ENCODE measurements at places on chromosomes 2 and 18.

GRCh38 chr2:128580988-128581848 is 262.6 kb upstream of the HS6ST1 start:
- DNase-seq: no peak

DNA sequence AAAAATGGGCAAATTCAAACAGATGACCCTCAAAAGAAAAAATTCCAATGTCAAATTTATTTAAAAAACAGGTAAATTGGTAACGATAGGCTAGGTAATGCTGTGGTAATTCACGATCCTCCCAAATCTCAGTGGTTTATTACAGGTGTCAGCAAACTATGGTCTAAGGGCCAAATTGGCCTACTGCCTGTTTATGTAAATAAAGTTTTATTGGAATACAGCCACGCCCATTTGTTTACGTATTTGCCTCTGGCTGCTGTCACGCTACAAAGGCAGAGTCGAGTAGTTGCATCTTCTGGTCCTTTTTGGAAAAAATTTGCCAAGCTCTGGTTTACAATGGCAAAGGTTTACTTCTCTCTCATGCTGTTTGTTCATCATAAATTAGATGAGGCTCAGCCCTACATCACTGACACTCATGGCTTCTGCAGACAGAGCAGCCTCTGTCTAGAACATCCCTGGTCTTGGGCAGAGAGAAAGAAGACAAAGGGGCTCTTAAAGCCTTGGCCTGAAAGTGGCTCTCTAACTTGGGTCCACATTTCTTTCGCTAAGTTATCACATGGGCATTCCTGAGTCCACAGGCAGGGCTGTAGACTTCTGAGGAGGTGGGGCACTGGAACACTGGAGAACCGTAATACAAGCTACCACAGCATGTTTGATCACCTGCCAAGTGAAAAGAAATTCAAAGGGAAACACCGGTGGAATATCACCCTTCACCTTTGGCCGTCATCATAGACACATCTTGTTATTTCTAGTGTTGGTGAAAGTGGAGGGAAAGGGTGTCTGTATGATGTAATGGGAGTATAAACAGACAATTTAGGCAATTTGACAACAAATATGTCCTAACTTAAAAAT is 34.8 kb downstream of the SP110 start:
- DNase-seq: no peak

DNA sequence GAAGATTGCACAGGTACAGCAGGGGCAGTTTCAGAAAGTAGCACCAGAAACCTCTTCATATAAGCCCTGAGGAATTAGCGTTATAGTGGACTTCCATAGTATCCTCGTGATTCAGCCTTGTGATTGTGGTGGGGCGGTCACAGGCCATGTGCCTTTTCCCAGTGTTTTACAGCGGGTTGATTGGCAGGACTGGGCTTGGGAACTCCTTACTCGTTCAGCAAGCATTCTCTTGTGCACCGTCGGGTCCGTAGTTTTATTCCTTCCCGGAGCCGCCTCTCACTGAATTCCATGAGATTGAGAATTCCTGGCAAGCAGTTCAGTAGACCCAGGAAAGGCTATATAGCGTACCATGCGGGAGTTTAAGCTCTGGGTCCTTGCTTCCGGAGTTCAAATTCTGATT is 5.2 kb downstream of the COPS8 start:
- no peak for DNase-seq

- no peak for DNase-seq
Observed at GRCh38 chr2:237202288-237203030, 116.8 kb downstream of the COPS8 start.

GRCh38 chr2:239588451-239589269 is 187.8 kb upstream of the HDAC4 start:
- DNase-seq: no peak

- no peak for DNase-seq
Observed at GRCh38 chr2:120330946-120331822, 14.8 kb upstream of the INHBB start.

- DNase-seq: no peak
Observed at GRCh38 chr2:238998801-238999200, 150.9 kb downstream of the TWIST2 start.

- DNase-seq: no peak
Observed at GRCh38 chr2:223873672-223874071, 36.3 kb upstream of the AP1S3 start.

DNA sequence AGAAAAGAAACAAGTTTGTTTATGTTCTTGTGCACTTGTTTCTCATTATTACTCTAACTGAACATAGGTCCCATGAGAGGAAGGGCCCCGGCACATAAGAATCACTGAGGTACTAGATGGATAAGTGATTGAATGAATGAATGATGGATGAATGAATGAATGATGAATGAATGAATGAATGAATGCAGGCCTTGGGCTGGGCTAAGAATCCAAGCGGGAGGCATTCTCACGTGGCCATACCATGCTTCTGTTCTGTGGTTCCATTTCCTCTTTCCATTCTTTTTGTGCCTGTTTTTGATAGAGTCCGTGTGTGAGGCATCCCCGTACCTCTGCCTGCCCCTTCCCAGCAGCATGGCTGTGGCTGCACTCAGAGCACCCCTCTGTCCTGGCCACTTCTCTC is 94.8 kb downstream of the SH3BP4 start:
- DNase-seq: no peak

GRCh38 chr2:227222292-227222691 is 57.9 kb downstream of the COL4A3 start:
- no peak for DNase-seq

DNA sequence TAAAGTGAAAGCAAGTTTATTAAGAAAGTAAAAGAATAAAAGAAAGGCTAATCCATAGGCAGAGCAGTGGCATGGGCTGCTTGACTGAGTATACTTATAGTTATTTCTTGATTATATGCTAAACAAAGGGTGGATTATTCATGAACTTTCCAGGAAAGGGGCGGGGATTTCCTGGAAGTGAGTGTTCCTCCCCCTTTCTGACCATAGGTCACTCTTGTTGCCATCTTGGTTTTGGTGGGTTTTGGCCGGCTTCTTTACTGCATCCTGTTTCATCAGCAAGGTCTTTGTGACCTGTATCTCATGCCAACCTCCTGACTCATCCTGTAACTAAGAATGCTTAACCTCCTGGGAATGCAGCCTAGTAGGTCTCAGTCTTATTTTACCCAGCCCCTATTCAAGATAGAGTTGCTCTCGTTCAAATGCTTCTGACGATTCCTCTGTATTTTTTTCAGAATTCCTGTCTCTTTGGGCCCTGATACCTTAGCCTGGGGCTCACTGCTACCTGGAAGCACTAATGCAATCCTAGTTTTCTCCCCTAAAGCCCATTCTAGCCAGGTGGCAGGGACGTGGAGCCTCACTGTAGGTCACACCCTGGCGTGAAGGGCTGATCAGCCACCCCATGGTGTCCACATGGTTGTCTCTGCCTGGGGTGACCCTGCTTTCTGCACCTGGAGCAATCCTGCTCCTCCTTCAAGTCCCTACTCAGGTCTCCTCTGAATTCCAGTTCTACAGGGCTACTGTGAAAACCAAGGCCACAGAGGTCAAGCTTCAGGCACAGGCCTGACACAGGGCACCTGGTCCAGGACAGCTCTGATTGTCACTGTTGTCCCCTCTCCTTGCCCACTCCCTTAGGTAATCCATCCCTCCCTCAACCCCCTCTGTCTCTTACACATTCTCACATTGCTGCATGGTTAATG is 6.0 kb upstream of the SLC35F6 start:
- no peak for DNase-seq

- DNase-seq: no peak
Observed at GRCh38 chr2:105557021-105557920, 158.4 kb upstream of the FHL2 start.

DNA sequence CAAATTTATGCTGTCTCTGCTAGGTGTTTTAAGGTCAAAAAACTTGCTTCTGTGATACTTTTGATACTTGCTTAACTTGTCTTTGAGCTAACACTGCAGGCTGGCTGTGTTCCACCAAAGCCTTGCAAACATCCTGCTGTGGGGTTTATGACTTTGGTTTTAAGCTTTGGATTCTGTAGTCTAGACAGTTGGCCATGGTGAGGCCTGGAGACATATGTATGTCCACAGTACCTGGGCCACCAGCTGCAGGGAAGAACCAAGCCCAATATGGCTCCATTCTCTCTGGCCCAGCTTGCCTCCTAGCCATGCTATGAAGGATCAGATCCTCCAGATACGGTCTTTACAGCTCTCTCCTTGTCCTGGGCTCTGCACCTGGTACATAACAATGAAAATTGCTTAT is 113.9 kb downstream of the INO80D start:
- DNase-seq: no peak

GRCh38 chr2:30807249-30807648 is at the start of gene CAPN13:
Gene CAPN13 (minus strand): TSS chr2:30807446. CDS start chr2:30787325, 20,121 bp downstream.
- DNase-seq: no peak

- DNase-seq: no peak
Observed at GRCh38 chr2:217684431-217685254, 318.2 kb downstream of the TNS1 start.

- DNase-seq: no peak
Observed at GRCh38 chr2:26884486-26884885, 36.6 kb downstream of the DPYSL5 start.

DNA sequence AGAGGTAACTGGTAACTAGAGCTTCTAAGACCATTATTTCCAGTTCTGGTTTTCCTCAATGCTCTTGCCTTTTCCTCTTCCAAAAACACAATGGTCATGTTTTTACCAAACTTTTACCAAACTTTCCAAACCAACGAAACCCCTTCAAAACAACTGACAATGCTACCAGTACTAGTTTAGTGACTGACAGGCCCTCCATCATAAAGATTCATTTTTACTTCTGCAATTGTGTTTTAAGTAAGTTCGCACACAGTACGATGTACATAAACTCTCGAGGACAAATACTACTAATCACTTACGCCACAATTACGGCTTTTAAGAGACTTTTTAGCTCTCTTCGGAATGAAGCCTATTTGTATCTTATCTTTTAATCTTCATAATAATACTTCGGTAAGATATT is 900 bp downstream of the C18orf32 start:
- no peak for DNase-seq

GRCh38 chr2:30677861-30678385 is 129.3 kb downstream of the CAPN13 start:
- no peak for DNase-seq

- no peak for DNase-seq
Observed at GRCh38 chr18:22475426-22476100, 57.8 kb upstream of the CTAGE1 start.

- DNase-seq: no peak
Observed at GRCh38 chr2:61334466-61334865, 136.4 kb downstream of the USP34 start.

DNA sequence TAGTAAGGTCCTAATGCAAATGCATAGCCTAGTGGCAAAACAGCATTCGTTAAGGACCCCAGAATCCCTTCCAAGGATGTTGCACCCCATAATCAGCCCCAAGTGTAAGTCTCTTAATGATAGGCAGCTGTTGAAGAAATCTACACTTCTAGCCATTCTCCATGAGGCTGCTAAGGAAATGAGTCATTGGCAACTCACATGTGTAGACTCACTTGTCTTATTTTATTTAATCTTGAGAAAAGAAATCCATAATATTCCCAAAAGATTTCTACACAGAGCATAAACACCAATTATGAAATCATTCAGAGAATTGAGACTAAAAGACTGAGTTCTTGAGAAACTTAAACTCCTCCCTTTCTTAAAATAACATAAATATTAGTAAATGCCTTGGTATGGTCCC is 52.4 kb downstream of the AKAIN1 start:
- DNase-seq: no peak

DNA sequence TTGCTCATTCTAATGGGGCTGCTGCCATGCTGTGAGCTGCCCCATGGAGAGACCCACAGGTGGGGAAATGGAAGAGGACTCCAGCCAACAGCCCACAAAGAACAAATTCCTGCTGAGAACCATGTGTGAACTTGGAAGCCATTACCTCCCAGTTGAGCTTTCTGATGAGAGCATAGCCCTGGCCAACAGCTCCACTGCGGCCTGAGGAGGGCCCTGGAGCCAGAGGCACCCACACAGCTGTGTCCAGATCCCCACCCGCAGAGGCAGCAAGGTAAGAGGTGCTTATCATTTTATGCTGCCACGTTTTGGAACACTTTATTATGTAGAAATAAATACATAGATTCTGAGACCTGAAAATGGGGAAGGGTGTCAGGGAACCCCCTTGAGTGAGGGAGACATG is 44.2 kb upstream of the OTOS start:
- no peak for DNase-seq

GRCh38 chr18:56492136-56492535 is 146.3 kb downstream of the TXNL1 start:
- DNase-seq: no peak

GRCh38 chr2:246489-247144 is 17.2 kb downstream of the SH3YL1 start:
- DNase-seq: no peak

DNA sequence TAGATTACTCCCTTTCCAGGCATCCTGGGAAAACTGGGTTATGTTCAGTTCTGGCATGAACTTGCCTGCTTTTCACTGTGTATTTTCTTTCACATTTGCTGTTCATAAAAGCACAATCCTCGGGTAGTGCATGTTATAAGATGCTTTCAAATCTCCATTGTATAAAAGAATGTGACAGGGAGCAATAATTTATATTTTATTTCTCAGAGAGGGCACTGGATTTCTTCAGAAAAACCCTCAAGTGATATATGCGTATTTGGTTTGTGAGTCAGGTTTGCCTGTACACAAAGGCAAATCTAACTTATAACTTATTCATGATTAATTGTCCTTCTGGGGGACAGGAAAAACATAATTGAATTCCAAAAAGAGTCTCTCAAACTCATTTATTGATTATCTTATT is 440.7 kb upstream of the MMADHC start:
- DNase-seq: no peak

DNA sequence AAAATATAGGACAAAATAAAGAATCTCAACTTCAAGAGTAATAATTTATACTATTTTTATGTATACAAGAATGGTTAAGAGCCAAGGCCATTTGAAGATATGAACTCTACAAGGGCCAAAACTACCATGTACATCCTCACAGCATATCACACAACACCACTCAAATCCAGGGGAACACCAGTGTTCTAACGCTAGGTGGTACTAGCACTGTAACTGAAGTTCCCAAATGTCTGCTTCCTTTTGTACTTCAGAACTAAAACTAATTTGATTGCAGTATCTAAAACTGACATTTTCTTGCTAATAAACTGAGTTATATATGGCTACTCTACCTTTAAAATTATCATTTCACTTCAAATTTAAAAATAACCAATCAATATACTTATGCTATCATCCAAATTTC is 47.0 kb downstream of the REV1 start:
- no peak for DNase-seq

DNA sequence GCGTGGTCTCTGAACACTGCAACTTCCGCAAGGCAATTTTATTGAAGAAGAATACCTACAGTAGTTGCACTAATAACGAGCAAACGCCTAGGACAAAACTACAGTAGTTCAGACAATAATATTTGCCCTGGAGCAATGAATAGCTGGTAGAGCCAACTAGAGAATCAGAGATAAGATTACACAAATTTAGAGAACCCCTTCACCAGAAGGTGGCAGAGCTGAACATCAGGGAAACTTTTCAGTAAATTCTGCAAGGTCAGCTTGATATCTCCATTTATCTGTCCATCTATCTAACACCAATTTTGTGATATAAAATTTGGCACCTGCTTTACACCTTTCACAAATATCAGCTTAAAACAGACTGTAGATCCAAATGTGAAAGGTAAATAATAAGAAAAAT is 43.8 kb downstream of the CDH19 start:
- DNase-seq: no peak
